Glutamatergic neuron (in vitro differentiated cells): ENCODE measurements at places on chromosomes 6 and 20. TPM values are rescaled to one million over a fixed set of nuclear protein-coding genes. Genes with fewer than 3 reads are reported as not detected.

- H3K36me3 ChIP-seq: no peaks in the 10 kb centered on the region
- peaks cover 21% of the 10 kb centered on the region for H3K4me1 ChIP-seq
- H3K27ac ChIP-seq: no peak overlapping the region
- H3K4me3 ChIP-seq: peak overlapping the region; percentile 87
- DNase-seq: no peak
These were observed 1.9 kb downstream of the TAB2 start for GRCh38 chr6:149319422-149319821.

Gene FUCA2
- total RNA-seq: 19.2 TPM

DNA sequence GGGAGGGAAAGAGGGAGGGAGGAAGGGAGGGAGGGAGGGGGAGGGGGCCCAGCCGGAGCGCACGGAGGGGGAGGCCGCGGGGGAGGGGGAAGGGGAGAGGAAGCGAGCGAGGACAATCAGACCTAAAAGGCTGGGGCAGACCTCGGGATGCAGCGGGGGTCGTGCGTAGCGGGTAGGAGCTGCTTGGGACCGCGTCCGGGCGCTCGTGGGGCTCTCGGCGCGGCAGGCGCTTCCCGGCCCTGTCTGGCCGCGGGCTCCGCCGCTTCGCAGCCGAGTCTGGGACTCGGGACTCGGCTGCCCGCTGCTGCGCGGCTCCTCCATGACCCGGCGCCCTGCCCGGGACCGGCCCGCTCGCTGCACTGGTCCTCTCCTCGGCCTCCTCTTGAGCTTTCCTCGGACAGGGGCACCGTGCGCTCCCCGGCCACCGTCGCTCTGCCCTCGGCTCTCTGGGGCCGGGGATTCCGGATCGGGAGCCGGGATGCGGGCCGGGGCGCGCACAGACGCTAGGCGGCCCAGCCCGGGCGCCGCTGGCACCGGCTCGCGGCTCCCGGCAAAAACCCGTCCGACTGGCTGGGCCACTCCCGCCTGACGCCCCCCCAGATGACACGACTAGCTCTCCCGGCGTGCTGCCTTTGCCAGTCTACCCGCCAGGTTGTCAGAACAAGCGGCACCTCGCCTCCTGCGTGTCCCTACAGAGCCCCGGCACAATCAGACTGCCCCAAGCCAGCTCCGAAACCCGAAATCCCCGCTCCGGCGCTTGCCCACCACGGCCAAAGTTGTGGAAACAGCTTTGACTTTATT is 2.2 kb downstream of the TFAP2A start:
- peaks cover 52% of the 10 kb centered on the region for H3K27me3 ChIP-seq
- peak; percentile 58 for DNase-seq
- peaks cover 21% of the 10 kb centered on the region for H3K4me1 ChIP-seq
- H3K4me3 ChIP-seq: peak overlapping the region; percentile 89

DNA sequence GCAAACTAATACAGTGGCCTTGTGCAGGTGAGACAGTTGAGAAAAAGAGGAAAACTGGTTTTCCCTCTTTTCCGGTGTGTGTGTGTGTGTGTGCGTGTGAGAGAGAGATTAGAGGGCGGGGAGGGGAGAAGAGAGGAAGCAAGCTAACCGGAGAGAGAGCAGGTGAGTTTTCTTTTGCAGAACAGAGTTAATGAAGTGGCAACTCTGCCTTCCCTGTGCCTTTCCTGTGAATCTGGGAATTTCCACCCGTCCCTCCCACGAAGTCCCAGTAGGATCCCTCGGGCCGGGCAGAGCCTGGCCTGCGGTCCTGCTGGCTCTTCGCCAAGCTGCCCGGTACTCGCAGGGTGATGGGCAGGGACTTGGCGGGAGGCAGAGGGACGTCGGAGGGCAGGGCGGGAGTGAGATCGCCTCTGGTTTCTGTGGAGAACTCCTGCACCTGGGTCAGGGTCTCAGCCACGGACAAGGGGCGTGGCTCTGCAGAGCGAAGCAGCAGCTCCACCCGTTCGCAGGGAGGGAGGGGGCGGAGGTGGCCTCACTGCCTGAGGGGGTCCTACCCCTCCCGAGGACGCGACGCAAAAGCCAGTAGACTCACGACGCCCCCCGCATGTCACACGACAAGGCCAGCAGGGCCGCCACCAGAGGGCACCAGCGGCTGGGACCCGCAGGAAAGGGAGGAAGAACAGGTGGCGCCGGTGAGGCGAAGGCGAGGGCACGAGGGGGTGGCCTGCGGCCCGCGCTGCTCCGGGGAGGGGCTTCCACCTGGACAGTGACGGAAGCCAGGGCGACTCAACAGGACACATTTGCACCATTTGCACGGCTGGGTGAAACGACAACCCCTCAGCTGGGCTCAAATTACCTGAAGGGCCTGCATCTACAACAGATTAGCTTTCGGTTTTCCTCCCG is 51.2 kb upstream of the RNF182 start:
- no peak overlapping the region for H3K27ac ChIP-seq
- no peaks in the 10 kb centered on the region for H3K4me1 ChIP-seq
- H3K27me3 ChIP-seq: peaks cover 3% of the 10 kb centered on the region
- H3K4me3 ChIP-seq: peak overlapping the region; percentile 64
- H3K36me3 ChIP-seq: peaks cover 10% of the 10 kb centered on the region

DNA sequence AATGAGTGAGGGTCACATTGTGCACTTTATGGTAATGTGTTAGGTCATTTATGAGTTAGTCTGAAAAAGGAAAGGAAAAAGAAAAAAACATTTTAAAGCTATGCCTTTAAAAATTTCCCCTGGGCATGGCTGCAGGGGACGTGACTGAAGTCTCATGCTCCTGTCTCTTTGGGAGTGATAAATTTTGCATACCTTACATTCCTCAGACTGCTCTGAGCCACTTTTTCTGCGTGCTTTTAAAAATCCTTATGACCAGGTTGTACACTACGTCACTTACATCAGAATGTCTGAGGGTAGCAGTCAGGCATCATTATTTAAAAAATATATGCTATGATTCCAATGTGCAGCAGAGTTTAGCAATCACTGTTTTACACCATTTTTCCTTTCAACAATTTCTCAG is 121.2 kb downstream of the RFPL4B start:
- no peaks in the 10 kb centered on the region for H3K27me3 ChIP-seq
- H3K27ac ChIP-seq: no peak overlapping the region
- peaks cover 16% of the 10 kb centered on the region for H3K4me1 ChIP-seq
- no peaks in the 10 kb centered on the region for H3K36me3 ChIP-seq

GRCh38 chr20:23200413-23200812 is 114.3 kb upstream of the CD93 start:
- H3K4me3 ChIP-seq: no peak overlapping the region
- peaks cover 13% of the 10 kb centered on the region for H3K4me1 ChIP-seq
- peaks cover 1% of the 10 kb centered on the region for H3K27me3 ChIP-seq
- DNase-seq: no peak
- no peak overlapping the region for H3K27ac ChIP-seq

- H3K36me3 ChIP-seq: no peaks in the 10 kb centered on the region
- no peak overlapping the region for H3K27ac ChIP-seq
- no peak overlapping the region for H3K4me3 ChIP-seq
These were observed 1.2 kb upstream of the SYS1 start for GRCh38 chr20:45361793-45362192.

Gene PREP
- total RNA-seq: 206 TPM

GRCh38 chr6:12174878-12175277 is 115.3 kb upstream of the EDN1 start:
- H3K4me1 ChIP-seq: no peaks in the 10 kb centered on the region
- H3K27ac ChIP-seq: no peak overlapping the region
- H3K27me3 ChIP-seq: peaks cover 2% of the 10 kb centered on the region
- H3K4me3 ChIP-seq: no peak overlapping the region
- no peak for DNase-seq
